DND-41 (cell line): ENCODE measurements at places on chromosomes 4 and X.
A peak's percentile ranks its signal among the peaks of the same experiment; 100 is the strongest.

- DNase-seq = peak; percentile 32
Measured at GRCh38 chr4:82421796-82422560, 8.3 kb downstream of the HNRNPDL start.

DNA sequence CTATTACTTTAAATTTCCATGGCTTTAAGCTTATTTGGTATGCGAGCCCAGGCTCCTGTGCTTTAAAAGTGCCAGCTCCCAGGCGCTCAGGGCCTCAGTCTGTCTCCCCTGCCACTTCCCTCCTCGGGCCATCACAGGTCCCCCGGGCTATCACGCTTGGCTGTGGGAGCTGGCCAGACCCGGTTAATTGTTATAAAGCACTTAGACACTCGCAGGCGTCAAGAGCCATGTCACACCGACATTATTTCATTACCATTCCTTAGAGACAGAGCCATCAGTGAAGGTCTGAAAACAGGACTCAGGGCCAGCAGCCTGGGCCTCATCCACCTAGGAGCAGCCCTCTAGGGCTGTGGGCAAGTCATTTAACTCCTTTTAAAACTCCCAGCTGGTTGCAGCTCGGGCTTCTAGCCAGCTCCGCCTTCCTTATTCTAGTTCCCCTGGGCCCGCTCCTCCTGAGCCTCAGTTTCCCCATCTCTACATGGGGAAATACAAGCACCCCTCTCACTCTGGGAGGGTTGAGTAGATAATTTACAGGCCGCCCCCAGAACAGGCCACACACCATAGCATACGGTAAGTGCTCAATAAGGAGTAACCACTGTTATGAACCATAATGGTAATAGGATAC, 99.0 kb downstream of the HMX1 start:
- DNase-seq = no peak

- no peak for DNase-seq
Measured at GRCh38 chr4:163447481-163447880, 26.1 kb downstream of the TKTL2 start.

GRCh38 chr4:90345549-90346215, 218.5 kb downstream of the CCSER1 start:
- DNase-seq = no peak

DNA sequence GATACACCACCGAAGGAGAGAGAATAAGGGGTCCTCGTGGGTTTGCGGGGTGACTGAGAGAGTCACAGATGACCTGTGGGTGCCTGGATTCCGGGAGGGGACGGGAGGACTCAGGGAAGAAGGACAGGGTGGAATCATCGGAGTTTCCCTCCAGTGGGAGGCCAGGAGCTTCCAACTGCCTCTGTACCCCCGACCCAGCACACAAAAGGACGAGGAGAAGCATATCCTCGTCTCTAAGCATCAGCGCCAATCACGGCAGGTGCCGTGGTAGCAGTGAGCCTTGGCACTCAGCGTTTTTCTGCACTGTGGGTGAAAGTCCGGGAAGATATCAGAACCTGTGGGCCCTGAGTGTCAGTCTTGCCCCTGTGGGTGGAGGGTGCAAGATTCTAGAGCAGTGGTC, 62.0 kb downstream of the ASMT start:
- no peak for DNase-seq

GRCh38 chr4:174314770-174315169, 31.1 kb downstream of the CEP44 start:
- no peak for DNase-seq

DNA sequence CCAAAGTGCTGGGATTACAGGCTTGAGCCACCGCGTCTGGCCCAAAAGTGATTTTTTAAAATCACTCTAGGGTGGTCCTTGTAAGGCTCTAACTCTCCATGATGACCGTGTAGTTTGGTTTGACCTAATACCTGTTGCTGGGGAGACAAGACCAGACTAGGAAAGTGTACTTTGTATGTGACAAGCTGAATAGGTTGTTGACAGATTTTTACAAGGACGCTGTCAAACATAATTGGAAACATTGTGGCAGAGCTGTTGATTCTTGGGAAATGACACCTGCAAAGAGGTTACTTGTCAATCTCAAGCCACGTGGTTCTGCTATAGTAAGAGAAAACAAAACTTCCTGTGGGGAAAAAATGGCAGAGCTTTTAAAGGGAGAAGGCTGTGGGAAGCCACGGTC, 802.4 kb upstream of the HS3ST1 start:
- DNase-seq = no peak

DNA sequence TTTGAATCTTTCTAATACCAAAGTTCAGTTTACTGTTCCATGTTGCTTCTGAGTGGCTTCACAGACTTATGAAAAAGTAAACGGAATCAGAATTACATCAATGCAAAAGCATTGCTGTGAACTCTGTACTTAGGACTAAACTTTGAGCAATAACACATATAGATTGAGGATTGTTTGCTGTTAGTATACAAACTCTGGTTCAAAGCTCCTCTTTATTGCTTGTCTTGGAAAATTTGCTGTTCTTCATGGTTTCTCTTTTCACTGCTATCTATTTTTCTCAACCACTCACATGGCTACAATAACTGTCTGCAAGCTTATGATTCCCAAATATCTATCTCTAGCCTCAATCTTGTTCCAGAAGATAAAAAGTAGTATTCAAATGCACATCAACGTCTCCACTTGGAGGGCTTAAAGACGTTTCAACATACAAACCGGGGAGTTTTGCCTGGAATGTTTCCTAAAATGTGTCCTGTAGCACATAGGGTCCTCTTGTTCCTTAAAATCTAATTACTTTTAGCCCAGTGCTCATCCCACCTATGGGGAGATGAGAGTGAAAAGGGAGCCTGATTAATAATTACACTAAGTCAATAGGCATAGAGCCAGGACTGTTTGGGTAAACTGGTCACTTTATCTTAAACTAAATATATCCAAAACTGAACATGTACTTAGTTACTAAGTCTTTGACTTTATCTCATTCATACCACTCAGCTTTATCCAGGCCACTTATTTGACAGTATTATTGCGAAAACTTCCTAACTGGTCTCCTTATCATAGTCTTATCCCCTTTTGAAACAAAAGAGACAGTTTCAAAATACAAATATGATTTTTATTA, 3.6 kb upstream of the AFP start:
- DNase-seq = no peak

DNA sequence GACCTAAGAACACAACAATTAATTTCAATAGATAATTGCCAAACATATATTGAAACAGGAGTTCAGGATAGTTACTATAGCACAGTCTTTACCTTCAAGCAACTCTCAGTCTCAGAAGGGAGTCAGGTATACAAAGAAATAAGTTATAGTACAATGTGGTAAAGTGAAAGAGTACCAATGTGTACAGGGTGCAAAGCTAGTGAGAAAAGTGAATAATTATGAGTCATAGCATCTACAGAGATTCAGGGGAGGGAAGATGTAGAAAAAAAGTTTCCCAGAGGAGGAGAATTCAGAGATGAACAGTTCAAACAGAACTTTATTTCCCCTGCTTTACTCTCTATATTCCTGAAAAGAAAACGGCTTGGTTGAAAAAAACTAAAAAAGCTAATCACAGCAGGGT, 22.7 kb upstream of the DKK2 start:
- DNase-seq = no peak

- DNase-seq = no peak
Measured at GRCh38 chr4:74084984-74085383, 14.0 kb downstream of the CXCL2 start.

GRCh38 chr4:152565333-152565732, 29.4 kb upstream of the FBXW7 start:
- no peak for DNase-seq

- no peak for DNase-seq
Measured at GRCh38 chrX:12378706-12379105, 240.4 kb downstream of the FRMPD4 start.

- DNase-seq = no peak
Measured at GRCh38 chr4:120915336-120915735, 7.2 kb downstream of the PRDM5 start.

DNA sequence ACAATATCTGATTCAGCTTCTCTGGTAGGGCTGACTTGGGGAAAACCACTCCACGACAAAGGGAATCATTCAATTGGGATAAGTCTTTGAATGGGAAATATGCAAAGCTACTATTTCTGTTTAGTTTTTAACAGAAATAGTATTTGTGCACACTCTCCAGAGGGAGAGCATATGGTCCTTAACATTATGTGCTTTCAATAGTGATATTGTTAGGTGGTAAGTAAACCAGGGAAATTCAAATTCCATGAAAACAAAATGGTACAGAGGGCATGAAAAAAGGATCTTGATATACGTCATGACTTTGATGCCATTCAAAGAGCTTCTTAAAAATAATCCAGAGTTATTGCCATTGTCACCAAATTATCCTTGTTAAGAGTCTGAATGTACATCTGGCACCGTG, 47.1 kb upstream of the CITED1 start:
- DNase-seq = no peak

GRCh38 chr4:138555108-138555507, 313.0 kb upstream of the SLC7A11 start:
- no peak for DNase-seq

GRCh38 chr4:74932832-74933561, at the start of gene PARM1:
PARM1 (plus strand) TSS chr4:74933116; CDS start chr4:74933328, 212 bp downstream.
- no peak for DNase-seq

- DNase-seq = peak; percentile 90
Measured at GRCh38 chrX:154547245-154548027, at the start of gene IKBKG. IKBKG (plus strand) TSS chrX:154547620; CDS start chrX:154552003, 4,383 bp downstream.

DNA sequence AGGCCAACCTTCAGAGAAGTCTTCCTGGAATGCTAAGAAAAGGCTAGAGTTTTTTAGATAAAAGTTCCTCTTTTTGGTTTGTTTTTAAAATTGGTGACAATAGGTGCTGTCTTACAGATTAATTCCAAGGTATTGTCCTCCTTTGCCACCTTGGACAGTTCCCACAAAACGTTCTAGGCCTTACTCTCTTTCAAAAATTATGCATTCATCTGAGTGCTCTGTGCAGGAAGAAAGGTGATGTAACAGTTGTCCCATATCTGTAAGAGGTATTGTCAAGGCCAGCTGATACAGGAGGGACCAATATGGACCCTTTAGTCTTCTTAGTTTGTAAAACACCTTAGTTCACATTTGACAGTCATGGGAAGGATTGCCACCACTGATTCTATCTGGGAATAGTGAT, 15.9 kb upstream of the CXCL5 start:
- DNase-seq = no peak

DNA sequence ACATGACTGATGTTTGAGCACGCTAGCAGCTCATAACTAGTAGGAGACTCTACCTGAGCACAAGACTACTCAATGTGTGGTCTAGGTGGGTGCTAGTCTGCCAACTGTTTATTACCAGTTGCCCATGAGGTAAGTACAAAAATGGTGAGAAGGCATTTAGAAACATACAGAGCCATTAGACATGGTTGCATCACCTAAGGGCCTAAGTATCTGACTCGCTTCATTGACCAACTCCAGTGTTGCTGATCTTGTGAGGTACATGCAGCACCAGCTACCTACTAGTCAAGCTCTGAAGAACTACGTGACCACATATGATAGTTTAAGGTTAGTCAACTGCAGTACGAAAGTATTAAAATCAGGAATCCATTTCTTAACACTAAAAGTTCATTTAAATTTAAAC, 39.9 kb downstream of the APBB2 start:
- no peak for DNase-seq

- no peak for DNase-seq
Measured at GRCh38 chr4:99586797-99587196, 12.2 kb downstream of the MTTP start.

- DNase-seq = no peak
Measured at GRCh38 chrX:111410590-111411078, 1.4 kb downstream of the DCX start.

DNA sequence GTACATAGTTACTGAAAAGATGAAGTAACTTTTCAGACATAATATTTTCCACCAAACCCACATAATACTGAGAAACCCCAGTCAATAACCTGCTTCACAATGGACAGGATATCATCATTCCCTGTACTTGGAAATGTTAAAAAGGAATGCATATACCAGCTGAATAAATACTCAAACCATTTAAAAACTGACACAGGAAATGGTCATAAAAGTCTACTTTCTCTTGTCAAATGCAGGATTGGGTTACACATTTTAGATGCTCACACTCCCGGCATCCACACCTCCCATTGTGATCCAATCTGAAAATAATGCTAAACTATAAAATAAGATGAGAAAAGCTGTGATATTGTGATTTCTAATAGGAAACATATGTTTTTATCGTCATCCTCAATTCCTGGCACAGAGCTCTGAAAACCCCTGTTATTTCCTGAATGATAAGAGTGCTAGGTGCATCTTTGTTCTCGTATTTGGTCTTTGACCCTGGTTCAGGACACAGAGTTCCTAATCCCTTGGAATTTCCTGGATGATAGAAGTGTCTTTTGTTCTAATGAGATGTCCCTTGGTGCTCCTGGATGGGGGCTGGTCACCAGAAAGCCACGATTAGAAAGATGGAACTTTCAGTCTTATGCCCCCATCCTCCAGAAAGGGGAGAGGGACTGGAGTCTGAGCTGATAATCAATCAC, 821.3 kb downstream of the TRIML1 start:
- DNase-seq = no peak

GRCh38 chr4:41678086-41678816, 70.3 kb downstream of the PHOX2B start:
- DNase-seq = no peak

GRCh38 chrX:130906776-130907175, 3.8 kb upstream of the ENOX2 start:
- no peak for DNase-seq

GRCh38 chr4:88353324-88353723, 25.3 kb upstream of the HERC6 start:
- DNase-seq = no peak

DNA sequence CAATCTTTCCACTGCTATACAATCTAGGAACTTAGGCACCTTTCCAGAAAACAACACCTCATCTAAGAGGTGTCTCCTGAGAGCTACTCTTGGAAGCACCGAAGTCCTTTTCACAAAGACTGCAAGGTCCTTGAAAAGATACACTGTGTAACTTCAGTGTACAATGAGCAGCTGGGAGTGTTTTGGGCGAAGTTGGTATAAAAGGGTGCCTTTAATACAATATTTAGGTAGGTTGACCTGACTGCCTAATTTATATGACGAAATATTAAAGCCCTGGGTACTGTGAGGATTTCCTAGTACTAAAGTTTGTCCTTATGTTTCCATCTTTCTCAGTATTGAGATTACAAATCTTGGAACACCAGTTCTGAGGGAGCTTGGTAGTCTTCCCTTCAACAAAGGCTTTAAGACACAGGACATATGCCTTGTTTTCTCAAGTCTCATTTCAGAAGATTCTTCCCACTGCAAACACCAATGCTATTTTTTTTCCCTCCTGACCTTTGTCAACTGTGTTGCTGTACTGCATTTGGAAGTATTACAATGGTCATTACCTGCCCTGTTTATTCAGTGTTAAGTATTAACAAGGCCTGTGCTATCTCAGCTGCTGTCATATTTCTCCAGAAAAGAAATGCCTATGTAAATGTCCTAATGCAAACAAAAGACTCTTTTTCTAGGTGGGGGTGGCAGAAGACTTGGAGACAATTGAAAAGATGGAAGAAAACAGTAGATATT, 134.2 kb downstream of the MAML3 start:
- no peak for DNase-seq

GRCh38 chr4:172163215-172163614, 350.0 kb downstream of the GALNTL6 start:
- DNase-seq = no peak

- DNase-seq = no peak
Measured at GRCh38 chr4:92381616-92382015, 77.8 kb downstream of the GRID2 start.
